Progenitor cell of endocrine pancreas (in vitro differentiated cells): ENCODE measurements at places on chromosomes 16 and 17.

DNA sequence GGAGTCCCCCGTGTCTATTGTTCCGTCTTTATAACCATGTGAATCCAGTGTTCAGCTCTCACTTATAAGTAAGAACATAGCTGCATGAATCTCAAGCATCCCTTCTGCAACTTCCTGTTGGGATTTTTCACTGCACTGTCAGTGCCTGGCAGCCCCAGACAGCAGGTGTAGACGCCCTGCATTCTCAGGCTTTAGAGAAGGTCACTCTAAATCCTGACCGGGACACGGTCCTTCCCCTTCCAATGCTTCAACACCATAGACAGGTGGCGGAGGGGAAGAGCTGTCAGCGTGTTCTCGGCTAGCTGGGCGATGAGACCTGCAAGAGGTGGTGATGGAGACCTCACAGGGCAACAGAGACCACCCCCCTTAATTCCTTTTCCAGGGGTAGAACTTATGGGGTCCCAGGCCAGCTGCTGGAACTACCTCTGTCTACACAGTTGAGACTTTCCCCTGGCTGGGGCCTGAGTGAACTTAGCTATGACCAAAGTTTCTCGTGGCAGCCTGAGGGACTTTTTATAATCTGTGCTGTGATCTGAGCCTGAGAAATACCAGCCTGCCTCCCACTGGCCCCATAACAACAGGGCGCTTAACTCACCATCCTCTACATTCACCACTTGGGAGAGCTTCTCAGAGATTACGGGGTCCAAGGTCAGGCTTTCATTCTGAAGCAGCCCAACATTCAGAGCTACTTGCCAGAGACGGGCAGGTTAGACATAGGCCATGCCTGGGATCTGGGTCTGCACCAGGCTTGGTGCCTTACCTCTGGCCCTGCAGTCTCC is 143.2 kb upstream of the TNRC6C start:
- no peaks in the 10 kb centered on the region for H3K4me1 ChIP-seq
- no peak overlapping the region for H3K4me3 ChIP-seq
- peaks cover 14% of the 10 kb centered on the region for H3K27me3 ChIP-seq
- no peak overlapping the region for H3K27ac ChIP-seq
- no peaks in the 10 kb centered on the region for H3K36me3 ChIP-seq
- no peak for DNase-seq

GRCh38 chr17:35900708-35901480 is 20.7 kb upstream of the CCL5 start:
- H3K27me3 ChIP-seq: peaks cover 2% of the 10 kb centered on the region
- H3K36me3 ChIP-seq: no peaks in the 10 kb centered on the region
- no peak overlapping the region for H3K27ac ChIP-seq
- DNase-seq: no peak
- H3K4me3 ChIP-seq: no peak overlapping the region
- no peaks in the 10 kb centered on the region for H3K4me1 ChIP-seq

DNA sequence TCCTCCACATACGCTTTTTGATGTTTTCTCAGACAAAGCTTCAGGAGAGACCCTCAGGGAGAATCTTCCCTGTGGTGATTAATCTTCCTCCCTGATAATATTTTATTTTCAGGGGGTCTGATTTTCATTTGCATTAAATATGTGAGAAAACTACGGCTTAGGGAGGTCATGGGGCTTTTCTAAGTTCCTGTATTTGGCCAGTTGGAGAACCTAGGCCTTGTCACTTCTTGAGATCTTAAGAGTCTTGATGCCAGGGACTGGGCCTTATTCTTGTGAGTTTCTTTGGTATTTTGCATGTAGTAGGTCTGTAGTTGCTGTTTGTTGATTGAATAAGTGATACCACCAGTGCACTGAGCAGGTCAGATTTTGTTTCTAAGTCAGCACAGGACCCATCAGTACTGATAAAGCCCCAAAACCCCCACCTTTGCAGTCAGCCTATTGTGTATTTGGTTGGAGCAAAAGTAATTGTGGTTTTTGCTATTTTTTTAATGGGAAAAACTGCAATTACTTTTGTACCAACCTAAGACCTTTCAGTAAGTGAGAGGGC is 130.1 kb downstream of the PRKCA start:
- H3K27me3 ChIP-seq: no peaks in the 10 kb centered on the region
- no peaks in the 10 kb centered on the region for H3K36me3 ChIP-seq
- H3K4me3 ChIP-seq: no peak overlapping the region
- H3K4me1 ChIP-seq: peaks cover 5% of the 10 kb centered on the region
- DNase-seq: no peak

- H3K4me3 ChIP-seq: no peak overlapping the region
- no peaks in the 10 kb centered on the region for H3K27me3 ChIP-seq
- no peak for DNase-seq
- H3K27ac ChIP-seq: no peak overlapping the region
These were observed 117.6 kb upstream of the ZNF750 start for GRCh38 chr17:82957469-82957795.

DNA sequence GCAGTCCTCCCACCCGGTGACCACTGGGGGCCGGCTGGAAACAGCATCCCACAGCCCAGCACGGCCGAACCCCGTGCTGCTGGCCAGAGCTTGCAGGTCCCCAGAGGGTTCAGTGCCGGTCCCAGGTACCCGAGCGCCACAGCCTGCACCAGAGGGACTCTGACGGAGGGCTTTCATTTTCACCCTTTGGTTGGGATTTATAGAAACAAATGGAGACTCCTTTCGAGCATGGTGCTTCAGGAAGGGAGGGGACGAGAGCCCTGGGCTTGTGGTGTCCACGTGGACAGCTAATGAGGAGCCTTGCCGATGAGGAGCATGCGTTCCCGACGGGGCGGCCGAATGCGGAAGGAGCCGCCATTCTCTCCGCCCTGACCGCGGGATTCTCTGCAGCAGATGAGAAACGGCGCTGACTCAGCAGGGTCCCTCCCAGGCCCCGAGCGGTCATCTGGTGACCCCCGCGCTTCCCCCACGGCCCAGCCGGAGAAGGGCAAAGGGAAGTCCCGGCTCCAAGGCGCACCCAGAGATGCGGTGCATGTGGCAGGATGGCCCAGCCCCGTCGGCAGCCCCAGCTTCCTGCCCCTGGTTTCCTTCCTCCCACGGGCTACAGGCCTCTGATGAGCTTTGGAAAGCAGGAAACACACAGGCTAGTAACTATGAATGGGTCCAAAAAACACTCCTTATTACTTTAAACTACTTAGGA is 9.8 kb downstream of the SLC38A10 start:
- no peak overlapping the region for H3K4me3 ChIP-seq
- no peak for DNase-seq
- peaks cover 7% of the 10 kb centered on the region for H3K36me3 ChIP-seq
- H3K27me3 ChIP-seq: no peaks in the 10 kb centered on the region
